Hepatocyte (in vitro differentiated cells): ENCODE measurements at places on chromosomes 3 and 15.

DNA sequence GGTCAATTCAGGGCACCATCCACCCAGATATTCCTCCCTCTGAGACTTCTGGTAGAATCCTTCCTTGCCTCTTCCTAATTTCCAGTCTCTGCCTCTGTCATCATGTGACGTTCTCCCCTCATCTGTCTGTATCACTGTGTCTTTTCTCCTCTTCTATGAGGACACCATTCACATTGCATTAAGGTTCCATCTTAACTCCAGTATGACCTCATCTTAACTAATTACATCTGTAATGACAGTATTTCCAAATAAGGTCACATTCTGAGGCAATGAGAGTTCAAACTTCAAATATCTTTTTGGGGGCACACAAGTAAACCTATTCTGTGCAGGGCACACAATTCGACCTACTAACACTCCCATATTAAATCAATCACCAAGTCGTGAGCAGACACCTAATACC is 169.7 kb downstream of the FHIT start:
- DNase-seq = no peak

- no peak for DNase-seq
These were observed 2.6 kb downstream of the RBMS3 start for GRCh38 chr3:29283231-29284119.

- DNase-seq = no peak
These were observed 3.0 kb downstream of the SELENOT start for GRCh38 chr3:150605998-150606641.

DNA sequence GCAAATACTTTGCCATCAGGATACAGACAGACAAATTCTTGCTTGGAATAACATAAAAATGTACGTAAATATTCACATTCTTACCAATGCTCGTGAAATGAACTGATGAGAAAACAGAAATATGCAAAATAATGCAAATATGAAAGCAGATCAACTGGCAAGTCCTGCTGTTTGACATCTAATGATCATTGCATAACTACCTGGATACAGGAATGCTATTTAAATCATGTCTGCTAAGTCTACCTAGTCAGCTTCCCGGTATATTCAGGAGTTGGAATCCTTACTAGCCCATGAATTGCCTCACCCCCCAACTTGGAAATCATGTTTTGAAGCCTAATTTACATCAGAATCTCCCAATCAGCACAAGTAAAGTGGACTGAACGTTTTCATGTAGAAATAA is 230.6 kb downstream of the CHL1 start:
- DNase-seq = no peak
